ENCODE measurements at places on chromosomes 2 and 18.

- DNase-seq: no peak
Measured at GRCh38 chr2:39024833-39025232, 96.0 kb downstream of the SOS1 start.

DNA sequence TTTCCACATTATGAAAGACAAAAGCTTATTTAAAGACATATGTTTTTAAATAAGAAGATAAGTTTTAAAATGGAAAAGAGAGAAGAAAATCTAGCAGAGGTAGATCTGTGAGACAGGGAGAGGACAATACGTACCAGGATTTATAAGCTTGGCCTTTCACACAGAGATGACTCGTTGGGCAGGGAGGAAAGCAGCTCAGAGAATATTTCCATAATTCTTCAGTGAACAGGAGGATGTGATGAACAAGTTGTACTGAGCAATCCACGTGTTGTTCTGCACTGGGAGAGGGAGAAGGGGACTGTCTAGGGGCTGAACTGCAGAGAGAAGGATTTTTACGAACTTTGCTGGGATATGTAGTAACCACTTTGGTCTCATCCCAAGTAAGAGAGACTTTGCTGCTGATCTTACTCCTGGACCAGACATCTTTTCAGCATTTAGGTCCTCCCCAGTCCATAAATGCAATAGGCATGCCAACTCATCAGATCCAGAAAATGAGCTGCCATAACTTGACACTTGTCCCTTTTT lies 162.5 kb upstream of the SETBP1 start:
- DNase-seq: peak; percentile 24

- DNase-seq: no peak
Measured at GRCh38 chr2:123808243-123808642, 216.8 kb upstream of the CNTNAP5 start.

DNA sequence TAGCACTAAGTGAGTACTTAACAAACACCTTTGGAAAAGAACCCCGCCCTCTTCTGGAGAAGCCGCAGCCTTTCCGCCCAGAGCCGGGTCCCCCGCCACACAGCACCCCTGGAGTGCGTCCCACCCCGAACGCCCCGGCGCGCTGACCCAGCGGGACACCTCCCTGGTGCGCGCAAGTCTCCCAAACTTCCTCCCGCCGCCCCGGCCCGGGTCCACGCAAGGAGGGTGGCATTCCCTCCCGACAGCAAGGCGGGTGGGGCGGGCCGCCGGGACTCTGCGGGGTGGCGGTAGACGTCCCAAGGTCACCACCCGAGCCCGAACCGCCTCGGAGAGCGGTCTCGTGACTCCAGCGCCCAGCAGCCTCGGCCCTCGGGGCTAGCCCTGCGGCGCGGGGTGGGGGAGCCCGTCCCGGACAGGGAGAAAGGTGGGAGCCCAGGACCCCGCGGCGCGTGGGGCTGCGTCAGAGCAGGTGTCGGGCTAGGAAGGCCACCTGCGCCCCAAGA lies 598 bp downstream of the CCDC93 start:
- peak; percentile 54 for DNase-seq

DNA sequence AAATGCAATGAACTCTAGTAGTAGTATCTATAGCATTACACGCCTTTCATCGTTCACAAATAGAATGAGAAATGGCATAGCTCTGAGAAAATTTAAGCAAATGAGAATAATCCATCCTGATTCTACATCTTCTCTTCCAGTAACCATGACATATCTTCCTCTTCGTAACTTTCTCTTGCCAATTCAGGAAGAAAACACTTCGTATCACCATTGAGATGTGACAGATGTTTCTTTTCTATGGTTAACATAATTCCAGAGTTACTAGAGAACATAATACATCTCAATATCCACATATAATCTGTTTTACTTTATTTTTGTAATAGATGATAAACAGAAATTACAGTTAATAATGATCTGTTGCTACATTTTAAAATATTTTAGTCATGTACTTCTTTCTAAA lies 1527.4 kb downstream of the LRP1B start:
- DNase-seq: no peak

- no peak for DNase-seq
Measured at GRCh38 chr2:133576714-133577113, 8.5 kb upstream of the NCKAP5 start.

Measured in AG08395 (cell line).